ENCODE measurements at places on chromosomes 11 and 22.
A peak's percentile ranks its signal among the peaks of the same experiment; 100 is the strongest.

- no peak for DNase-seq
Observed at GRCh38 chr22:18110194-18110953, at the start of gene TUBA8. Gene TUBA8 (plus strand): TSS chr22:18110809. CDS start chr22:18110866, 57 bp downstream.

GRCh38 chr22:40922484-40923303, 28.5 kb upstream of the RBX1 start:
- peak; percentile 38 for DNase-seq

GRCh38 chr11:62542750-62543567, 3.6 kb downstream of the AHNAK start:
- peak; percentile 70 for DNase-seq

GRCh38 chr11:117090111-117090706, 8.0 kb downstream of the SIK3 start:
- no peak for DNase-seq

GRCh38 chr11:33704240-33705002, 3.8 kb upstream of the C11orf91 start:
- no peak for DNase-seq

DNA sequence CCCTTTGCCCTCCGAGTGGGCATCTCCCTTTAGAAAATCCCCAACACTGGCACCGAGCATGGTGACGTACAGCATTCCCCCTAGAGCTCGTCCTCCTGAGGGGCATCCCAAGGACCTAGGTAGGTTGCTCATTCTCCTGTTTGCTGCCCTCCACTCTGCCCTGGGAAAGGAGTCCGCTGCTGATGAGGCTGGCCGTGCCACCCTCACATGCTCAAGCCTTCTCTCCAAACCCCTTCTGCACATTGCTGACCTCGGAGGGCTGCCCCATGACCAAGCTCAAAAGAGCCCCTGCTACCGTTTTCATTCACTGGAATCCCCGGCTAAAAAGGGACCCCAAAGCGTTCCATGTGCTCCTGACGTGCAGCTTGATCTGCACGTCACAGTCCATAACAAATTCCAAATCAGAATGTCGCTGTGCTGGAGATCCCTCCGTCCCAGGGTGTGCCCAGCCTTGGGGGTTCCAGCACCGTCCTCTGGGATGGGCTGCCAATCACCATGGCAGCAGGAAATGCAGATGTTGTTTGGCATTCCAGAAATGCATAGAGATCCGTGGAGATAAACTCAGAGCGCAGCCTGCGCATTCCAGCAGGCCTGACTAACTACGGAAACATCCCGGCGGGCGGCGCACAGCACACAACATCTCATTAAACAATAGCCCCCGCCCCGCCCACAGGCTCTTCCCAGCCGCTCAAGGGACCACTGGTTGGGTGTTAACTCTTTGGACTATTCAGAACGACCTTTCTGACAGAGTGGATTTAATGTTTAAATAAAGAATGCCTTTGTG, 26.3 kb upstream of the GNB1L start:
- peak; percentile 94 for DNase-seq

DNA sequence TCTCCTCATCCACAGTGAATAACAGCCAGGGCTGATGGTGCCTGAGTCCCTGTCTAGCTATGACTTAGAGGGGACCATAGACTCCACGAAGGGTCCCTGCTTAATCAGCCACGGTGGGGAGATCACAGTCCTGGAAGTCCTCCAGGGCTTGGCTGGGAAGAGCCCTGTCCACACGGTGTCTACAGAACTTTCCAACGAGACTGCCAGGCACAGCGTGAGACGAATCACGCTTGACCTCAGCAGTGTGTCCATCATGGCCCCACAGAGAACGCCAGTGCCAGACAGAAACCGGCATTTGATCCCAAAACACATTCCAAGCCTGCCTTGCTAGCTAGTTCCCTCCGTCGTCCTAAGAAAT, 143.4 kb downstream of the CRYBB2 start:
- DNase-seq, result no peak

- no peak for DNase-seq
Observed at GRCh38 chr11:34870548-34871196, 45.5 kb downstream of the APIP start.

- DNase-seq, result no peak
Observed at GRCh38 chr22:50104141-50104544, 14.3 kb downstream of the MOV10L1 start.
